ENCODE measurements at places on chromosomes 1 and 21. TPM values are rescaled to one million over a fixed set of nuclear protein-coding genes. Genes with fewer than 3 reads are reported as not detected.

FCMR gene
- total RNA-seq: 0.38 TPM

CFAP74 gene
- total RNA-seq: not detected

FBLIM1 gene
- total RNA-seq: 72.4 TPM

SPRR2A gene
- 1.3 TPM for total RNA-seq

RNF186 gene
- not detected for total RNA-seq

FCAMR gene
- not detected for total RNA-seq

LAD1 gene
- 220 TPM for total RNA-seq

ELF3 gene
- 66.1 TPM for total RNA-seq

FUBP1 gene
- total RNA-seq: 103 TPM

CENPL gene
- total RNA-seq: 5.1 TPM

CREG1 gene
- 78.2 TPM for total RNA-seq

CCDC24 gene
- 2.6 TPM for total RNA-seq

KCND3 gene
- total RNA-seq: under 0.01 TPM

FAM78B gene
- 0.13 TPM for total RNA-seq

FCRL3 gene
- total RNA-seq: not detected

CSMD2 gene
- not detected for total RNA-seq

RNU1-4 gene
- 2,323 TPM for total RNA-seq

CHI3L1 gene
- 0.79 TPM for total RNA-seq

FGR gene
- 1.1 TPM for total RNA-seq

OR2G6 gene
- total RNA-seq: not detected

CLCA1 gene
- 0.26 TPM for total RNA-seq
